ENCODE measurements at places on chromosomes 4 and X. TPM values are rescaled to one million over a fixed set of nuclear protein-coding genes. Genes with fewer than 3 reads are reported as not detected.

DNA sequence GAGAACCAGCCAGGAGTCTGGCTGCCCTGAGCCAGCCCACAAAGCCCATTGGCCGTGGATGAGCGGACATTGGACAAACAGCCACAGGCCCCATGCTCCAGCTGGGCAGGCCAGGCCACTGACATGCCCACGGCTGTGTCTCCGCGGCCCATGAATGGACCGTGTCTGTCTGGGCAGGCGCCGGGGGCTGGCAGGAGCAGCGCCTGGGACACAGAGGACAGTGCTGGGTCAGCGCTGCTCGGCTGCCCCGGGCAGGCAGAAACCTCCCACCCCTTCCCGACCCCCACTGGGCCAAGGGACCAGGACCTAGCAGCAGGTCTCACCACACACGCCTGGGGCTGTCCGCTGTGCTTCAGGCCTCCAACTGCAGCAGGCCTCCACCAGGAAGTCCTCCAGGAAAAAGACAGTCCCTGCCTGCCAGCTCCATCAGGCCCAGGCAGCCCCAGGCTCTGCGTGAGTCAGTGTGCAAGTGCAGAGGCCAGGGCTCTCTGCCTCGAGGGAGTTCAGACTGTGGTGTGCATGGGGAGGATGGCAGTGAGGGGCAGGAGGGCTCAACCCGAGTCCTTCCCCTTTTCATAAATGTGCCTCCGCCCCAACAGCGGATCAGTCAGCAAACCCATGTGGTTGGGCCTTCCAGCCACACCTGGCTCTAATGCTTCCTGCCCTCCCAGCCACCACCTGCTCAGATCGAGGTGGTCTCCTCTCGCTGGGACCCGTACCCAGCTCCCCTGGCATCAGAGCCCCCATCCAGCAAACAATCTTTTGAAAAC, 17.2 kb upstream of the FGFR3 start:
- no peak for DNase-seq

DNA sequence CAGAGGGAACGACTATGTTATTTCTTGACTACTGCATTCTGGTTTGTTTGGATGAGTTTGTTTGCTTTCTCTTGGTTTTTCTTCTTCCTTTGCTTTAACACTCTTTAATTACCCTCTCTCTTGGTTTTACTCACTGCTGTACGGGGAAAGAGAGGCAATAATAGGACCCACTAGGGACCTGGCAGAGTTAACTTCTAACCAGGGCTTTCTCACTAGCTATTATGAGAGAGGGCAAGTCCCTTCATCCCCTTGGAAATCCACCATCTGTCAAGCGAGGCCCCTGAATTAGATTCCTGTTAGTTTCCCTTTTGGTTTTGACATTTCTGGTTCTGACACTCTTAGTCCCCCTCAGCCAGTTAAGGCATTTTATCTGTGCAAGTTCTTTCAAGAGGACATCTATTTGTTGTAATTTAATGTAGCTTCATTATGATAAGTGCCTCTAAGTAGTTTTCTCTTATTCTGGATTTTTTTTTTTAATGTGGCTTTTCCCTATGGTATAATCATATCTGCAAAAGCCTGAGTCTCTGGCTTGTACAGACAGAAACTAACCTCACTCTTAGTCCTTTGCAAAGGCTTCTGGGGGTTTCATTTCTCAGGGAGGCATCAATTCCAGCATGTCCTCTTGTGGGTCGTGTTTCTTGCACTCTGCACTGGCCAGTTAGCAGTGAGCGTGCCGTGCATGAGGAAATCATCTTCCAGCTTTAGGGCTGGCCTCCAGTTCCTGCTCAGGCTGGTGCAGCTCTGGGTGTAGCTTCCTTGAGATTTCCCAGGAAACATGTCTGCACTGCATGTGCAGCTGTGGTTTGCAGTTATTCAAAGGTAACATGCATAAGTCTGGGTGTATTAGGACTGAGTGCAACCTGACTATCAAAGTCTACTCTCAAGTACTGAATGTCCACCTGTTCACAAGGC, 221.3 kb downstream of the STIM2 start:
- no peak for DNase-seq

DNA sequence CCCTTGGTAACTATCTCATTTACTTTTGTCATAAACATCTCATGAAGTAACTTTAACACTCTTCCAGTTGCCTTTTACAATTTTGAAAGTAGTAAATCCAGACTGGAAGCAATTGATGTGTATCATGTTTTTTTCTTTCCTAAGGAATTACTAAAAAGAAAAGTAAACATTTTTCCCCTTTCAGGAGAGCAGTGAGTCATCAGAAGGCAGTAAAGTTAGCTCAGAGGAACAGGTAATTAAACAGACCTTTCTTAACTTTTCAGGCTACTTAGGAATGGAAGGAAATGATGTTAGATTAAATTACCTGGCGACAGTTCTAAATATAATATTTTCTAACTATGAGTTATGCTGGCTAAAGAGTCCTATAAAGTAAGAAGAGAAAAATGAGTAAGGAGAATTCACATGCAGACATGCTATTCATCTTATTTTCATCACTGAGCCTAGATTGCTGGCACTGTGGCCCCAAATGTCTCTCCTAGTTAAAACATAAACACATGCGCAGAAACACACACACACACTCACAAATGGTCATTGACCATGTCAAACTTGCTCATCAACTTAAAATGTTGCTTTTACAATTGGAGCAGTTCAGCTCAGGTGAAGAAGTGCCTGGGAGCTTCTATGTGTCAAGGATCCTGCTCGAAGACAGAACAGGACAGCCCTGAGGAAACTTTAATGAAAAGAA, 9.3 kb downstream of the DMP1 start:
- no peak for DNase-seq

GRCh38 chrX:73447311-73447794, 500 bp downstream of the CDX4 start:
- DNase-seq = no peak

- DNase-seq = no peak
Measured at GRCh38 chrX:78387364-78387763, 60.0 kb upstream of the CYSLTR1 start.

- no peak for DNase-seq
Measured at GRCh38 chrX:94454159-94454558, 780.2 kb downstream of the FAM133A start.

DNA sequence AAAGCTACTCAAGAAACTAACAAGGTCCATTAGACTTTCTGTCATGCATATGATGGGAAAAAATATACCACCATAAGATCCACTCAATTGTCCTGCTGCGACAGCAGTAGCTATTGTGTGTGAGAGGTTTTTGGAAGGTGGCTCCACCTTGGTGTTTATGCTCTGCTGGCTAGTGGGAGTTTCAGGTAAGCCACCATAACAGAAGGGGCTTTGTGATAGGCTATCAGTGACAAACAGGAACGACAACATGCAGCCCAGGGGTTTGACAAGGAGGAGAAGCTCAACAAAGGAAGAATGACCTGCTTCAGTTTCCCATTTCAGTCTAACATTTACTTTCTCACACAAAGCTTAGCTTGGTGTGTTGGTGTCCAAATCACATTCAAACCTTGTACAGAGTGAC, 182.6 kb downstream of the ATOH1 start:
- no peak for DNase-seq

GRCh38 chrX:20454117-20454516, 187.4 kb upstream of the RPS6KA3 start:
- no peak for DNase-seq

TREX2 gene
- 24.8 TPM for total RNA-seq
